Thyroid gland (tissue), 4 donors: ENCODE measurements at places on chromosomes 3 and 15.

DNA sequence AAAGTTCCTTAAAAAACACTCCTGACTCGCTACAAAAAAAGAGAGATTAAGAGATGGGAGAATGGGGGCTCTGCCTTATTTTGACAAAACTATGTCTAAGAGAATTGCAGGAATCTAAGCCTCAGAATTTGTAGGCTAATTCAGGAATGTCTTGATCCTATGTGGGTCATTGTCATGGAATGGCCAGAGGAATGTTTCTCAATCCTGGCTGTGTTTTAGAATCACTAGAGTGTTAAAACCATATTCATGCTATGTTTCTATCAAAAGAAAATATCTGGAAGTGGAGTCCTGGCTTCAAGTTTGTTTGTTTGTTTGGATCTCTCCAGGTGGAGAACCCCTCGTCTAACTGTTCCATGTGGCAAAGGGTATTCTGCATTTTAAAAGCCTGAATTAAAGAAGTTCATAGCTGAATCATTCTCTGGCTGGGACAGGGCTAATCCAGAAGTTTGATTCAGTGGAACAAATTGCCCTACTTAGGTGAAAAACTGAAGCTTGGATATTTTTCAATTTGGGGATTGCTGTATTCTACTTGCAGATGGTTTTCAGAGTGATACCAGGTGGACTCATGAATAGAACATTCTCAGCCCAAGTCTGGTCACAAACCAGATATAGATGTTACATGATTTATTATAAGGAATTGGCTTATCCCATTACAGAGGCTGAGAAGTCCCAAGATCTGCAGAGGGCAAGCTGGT is 28.2 kb downstream of the GJD2 start:
- DNase-seq, result no peak
- no peak overlapping the region for H3K27ac ChIP-seq
- H3K4me1 ChIP-seq, result peaks cover 6% of the 10 kb centered on the region
- peaks cover 3% of the 10 kb centered on the region for H3K27me3 ChIP-seq
- H3K36me3 ChIP-seq, result no peaks in the 10 kb centered on the region

DNA sequence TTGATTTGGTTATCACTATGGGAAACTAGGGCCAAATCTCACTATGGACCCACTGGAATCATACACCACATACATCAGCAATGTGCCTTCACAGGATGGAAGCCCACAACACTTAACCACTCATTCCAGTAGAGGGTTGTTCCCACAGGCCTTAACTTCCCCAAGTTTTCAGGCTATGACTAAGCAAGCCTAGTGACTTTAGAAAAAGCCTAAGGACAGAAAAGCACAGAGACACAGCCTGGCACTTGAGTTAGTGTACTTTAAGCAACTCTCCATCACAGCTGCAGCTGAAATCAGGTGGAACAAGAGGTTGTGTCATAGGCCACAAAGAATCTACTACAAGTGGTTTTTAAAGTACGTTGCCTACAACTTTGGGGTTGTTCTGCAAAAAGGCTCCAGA is 128.7 kb downstream of the LRRN1 start:
- peaks cover 8% of the 10 kb centered on the region for H3K4me1 ChIP-seq
- DNase-seq, result no peak
- H3K36me3 ChIP-seq, result no peaks in the 10 kb centered on the region
- peak overlapping the region; percentile 59 for H3K27ac ChIP-seq

- no peaks in the 10 kb centered on the region for H3K27me3 ChIP-seq
- H3K4me1 ChIP-seq, result peaks cover 4% of the 10 kb centered on the region
- H3K27ac ChIP-seq, result no peak overlapping the region
- H3K36me3 ChIP-seq, result no peaks in the 10 kb centered on the region
- DNase-seq, result no peak
Observed at GRCh38 chr3:183270344-183270743, 17.3 kb downstream of the B3GNT5 start.

GRCh38 chr3:30638685-30639412 is 32.4 kb downstream of the TGFBR2 start:
- H3K4me3 ChIP-seq, result no peak overlapping the region
- no peaks in the 10 kb centered on the region for H3K36me3 ChIP-seq
- DNase-seq, result no peak
- H3K27me3 ChIP-seq, result no peaks in the 10 kb centered on the region
